HepG2 (cell line): ENCODE measurements at places on chromosomes 7 and 10. TPM values are rescaled to one million over a fixed set of nuclear protein-coding genes. Genes with fewer than 3 reads are reported as not detected.

- DNase-seq = no peak
These were observed 182.4 kb downstream of the CCDC3 start for GRCh38 chr10:12819071-12819470.

- no peak for DNase-seq
These were observed 663.3 kb upstream of the FOXK1 start for GRCh38 chr7:4018601-4019316.

DNA sequence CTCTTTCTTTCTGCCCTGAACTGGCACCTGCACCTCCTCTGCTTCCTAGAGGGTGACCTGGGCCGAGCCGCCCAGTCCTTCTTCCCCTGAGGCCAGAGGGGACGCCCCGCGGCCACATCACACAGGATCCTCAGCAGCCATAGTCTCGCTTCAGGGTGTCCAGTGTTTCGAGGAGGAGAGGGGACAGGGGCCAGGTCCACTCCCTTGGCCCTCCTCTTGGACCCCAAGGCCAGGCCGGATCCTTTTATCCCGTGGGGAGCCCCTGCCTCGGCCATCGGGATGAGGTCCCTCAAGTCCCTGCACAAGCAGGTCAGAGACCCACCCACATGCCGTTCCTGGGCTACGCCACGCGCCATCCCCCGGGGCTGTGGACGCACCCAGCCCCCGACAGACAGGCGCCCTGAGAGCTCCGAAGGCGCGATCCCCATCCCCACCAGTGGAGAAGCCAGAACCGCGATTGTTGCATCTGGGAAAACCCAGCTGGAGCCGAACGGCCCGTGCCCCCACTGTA, 3.6 kb downstream of the BHLHA15 start:
- DNase-seq = no peak

- no peak for DNase-seq
These were observed 129.4 kb downstream of the NRBF2 start for GRCh38 chr10:63262430-63263073.

The NOC3L gene
- total RNA-seq = 36.6 and 51.6 TPM in 2 replicates

DNA sequence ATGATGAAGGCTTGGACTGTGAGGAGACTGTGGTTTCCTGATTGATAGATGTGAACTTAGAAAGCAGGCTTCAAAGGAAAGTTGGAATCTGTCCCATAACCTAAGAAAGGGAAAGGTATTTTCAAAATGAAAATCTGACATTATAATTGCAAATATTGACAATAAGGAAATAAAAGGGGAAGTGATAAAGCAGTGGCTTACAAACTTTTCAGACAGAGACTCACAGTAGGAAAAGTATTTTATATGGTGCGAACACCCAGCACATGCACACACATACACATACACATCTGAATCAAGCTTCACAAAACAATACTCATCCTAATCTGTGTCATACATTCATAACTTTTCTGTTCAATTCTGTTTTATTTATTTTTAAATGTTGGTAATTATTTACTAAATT, 4.8 kb downstream of the PON1 start:
- no peak for DNase-seq

GRCh38 chr7:158536871-158537515, 50.6 kb downstream of the PTPRN2 start:
- DNase-seq = peak; percentile 44

The HTRA1 gene
- total RNA-seq = 0.17 and 0.40 TPM in 2 replicates

GRCh38 chr10:23065181-23065948, 30.0 kb upstream of the MSRB2 start:
- peak; percentile 13 for DNase-seq

GRCh38 chr10:30818854-30819253, 189.3 kb upstream of the LYZL2 start:
- no peak for DNase-seq

DNA sequence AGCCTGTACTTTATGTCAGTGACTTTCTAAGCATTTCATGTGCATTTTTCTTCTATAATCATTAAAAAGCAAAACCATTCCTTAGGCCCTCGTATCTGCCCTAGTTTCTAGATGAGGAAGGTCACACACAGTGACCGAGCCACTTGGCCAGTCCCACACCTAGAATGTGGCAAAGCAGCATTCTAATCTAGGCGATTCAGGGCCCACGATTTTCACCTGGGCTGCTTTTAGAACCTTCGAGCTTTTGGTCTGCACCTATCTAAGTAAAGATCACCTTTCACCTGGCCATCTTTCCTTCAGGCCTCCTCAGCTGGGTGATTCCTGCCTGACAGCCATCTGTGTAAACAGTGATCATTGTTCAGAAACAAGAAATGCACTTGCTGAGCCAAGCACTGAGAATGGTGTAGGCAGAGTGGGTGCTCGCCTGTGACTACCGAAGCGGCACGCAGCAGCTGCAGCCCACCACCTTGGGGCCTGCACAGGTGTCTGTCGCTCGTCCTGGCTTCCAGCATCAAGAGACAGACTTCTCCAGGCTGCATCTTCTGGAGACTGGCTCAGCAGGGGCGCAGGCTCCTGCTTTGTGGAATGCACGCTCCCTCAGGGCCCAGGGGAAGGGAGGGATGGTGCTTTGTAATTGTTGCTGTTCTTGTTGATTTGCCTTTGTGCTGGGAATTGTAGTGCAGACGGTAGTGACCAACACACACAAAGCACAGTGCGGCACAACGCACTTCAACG, 149.0 kb upstream of the INSYN2A start:
- no peak for DNase-seq

DNA sequence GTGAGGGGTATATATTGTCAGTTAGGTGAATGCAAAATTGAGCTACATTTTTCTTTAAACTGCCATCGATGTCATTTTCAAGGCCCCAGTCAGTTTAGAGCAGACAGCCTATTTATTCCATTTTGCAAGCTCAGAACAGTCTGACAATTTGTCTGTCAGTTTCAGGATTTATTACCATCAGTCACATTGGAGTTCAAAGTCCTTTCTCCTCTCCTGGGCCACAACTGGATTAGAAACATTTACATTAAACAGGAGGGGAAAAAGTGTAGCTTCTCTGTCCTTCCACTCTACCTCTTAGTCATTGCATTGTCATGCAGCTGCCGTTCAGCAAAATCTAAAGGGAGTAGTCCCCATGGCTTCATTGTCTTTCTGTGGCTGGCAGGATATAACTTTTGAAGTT, 3.5 kb upstream of the GHITM start:
- peak; percentile 80 for DNase-seq

The NODAL gene
- total RNA-seq = 0.24 TPM in 1 of 2 replicates, not detected in the other

The SLC26A5 gene
- 0.11 TPM in 1 of 2 replicates, not detected in the other for total RNA-seq

- DNase-seq = no peak
These were observed 278.8 kb downstream of the DNAJB9 start for GRCh38 chr7:108848486-108848885.

DNA sequence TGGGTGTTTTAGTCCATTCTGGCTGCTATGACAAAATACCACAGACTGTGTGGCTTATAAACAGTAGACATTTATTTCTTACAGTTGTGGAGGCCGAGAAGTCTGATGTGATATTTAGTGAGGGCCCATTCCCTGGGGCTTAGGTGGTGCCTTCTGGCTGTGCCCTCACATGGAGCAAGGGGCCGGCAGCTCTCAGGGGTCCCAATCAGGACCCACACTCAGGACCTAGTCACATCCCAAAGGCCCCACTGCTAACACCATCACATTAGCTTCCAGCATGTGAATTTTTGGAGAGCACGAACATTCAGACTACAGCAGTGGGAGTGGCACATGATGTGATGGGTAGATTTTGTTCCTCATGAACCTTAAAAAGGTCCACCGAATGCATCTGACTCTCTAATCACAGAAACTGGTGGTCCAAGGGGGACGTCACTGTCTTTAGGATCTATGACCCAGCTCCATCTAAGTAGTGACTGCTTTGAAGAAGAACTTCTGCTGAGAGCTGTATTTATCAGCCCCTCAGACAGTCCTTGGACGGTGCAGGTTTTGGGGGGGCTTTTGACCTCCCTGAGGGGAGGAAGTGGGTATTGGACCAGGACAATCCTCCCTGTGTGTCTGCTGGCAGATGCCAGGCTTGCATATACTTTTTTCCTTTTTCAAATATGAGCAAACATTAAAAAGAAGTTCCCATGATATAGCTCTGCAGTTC, 154.5 kb upstream of the ZNF32 start:
- DNase-seq = no peak

DNA sequence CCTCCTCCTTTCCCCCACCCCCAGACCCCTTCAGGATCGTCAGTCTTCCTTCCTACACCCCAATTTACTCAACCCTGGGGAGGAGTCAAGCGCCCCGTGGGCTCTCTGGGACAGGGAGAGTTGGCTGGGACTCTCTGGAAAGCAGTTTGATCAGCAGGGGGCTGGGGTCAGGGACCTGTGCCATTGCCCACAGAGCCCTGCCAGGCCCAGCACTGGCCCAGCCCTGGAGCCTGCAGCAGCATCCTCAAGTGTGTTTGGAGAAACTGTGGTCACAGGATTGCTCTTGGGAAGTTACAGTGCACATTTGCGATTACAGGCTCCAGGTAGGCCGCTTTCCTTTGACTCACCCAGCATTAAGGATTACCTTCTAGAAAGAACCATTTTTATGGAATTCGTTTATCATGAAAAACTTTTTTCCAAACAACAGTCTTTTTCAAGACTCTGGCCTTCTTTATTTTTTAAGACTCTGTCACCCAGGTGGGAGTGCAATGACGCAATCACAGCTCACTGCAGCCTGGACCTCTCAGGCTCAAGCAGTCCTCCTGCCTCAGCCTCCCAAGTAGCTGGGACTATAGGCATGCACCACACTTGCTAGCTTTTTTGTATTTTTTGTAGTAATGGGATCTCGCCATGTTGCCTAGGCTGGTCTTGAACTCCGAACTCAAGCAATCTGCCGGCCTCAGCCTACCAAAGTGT, 50.7 kb downstream of the CHST3 start:
- DNase-seq = no peak

DNA sequence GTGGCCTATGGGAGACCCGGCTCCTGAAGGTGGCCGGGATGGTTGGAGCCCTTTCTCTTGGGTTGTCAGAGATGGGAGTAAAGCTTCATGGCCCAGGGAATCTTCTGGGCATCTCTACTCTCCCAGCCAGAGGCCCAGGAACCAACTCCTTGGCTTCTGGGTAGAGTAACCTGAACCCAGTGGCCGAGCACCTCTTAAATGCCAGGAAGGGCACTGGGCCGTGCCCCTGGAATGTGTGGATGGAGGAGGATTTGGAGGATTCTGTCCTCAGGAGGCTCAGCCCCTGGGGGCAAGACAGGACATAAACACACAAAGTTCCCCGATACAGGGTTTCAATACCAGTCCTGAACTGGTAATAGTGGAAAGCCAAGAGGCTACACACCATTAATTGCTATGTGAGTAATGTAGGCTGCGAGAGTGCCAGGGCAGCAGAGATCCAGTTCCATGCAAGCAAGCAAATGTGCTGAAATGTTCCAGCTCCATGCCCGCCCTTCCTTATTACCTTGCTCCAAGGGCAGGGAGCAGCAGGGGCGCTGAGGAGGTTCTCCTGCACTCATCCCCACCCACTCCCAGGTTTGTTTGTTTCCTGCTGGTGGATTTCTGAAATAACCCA, 1.2 kb downstream of the PALD1 start:
- DNase-seq = no peak

- no peak for DNase-seq
These were observed 123.0 kb upstream of the SGCE start for GRCh38 chr7:94778711-94779459.

GRCh38 chr7:24700521-24701260, 56.6 kb downstream of the GSDME start:
- no peak for DNase-seq

The HOXA1 gene
- 0.20 TPM in 1 of 2 replicates, not detected in the other for total RNA-seq

The TRIM50 gene
- 21.1 and 24.5 TPM in 2 replicates for total RNA-seq

- no peak for DNase-seq
These were observed 408.6 kb upstream of the NPVF start for GRCh38 chr7:25636871-25637283.

- no peak for DNase-seq
These were observed 1025.6 kb upstream of the LRRTM3 start for GRCh38 chr10:65900271-65900670.

- no peak for DNase-seq
These were observed 29.9 kb downstream of the ZC3HC1 start for GRCh38 chr7:130021105-130021834.

DNA sequence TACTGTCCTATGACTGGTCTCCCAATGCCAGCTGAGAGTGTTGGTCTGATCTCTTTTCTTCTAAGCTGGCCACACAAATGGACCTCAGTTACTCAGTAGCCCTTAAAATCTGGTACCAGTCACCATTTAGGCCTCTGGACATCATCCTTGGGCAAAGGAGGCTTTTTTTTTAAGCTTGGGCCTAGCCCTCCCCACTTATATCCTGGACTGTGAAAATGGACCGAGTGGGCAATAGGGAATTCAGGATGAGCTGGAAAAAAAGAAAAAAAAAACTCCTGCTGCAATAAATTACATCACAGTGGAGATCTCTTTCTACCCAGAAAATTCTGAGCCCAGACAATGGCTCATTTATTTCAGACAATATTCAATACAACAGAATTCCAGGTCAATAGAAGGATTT, 68.4 kb downstream of the PARP12 start:
- no peak for DNase-seq

The XPNPEP1 gene
- 28.4 and 30.3 TPM in 2 replicates for total RNA-seq

DNA sequence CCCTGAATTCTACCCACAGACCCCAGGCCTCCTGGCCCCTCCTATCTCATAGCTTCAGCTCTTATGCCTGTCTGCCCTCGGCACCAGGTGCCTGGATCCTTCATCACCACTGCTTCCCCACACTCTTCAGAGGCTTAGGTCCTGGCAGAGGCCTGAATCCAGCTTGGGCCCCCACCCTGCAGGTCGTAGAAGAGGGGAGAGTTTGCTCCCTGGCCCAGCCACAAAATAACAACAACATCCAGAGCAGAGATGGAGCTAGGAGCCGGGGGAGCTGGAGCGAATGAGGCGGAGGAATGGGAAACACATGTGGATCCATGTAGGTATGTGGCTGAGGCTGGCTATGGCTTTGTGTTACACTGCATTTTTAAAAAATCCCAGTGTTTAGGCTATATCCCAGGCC, 7.8 kb upstream of the OPN4 start:
- DNase-seq = no peak

- no peak for DNase-seq
These were observed 81.7 kb downstream of the NKX6-2 start for GRCh38 chr10:132704008-132704814.

The RTKN2 gene
- 7.0 and 10.8 TPM in 2 replicates for total RNA-seq

GRCh38 chr7:142440906-142441411, 183.1 kb upstream of the PRSS58 start:
- DNase-seq = no peak
